ENCODE measurements at places on chromosomes 3 and 15.

DNA sequence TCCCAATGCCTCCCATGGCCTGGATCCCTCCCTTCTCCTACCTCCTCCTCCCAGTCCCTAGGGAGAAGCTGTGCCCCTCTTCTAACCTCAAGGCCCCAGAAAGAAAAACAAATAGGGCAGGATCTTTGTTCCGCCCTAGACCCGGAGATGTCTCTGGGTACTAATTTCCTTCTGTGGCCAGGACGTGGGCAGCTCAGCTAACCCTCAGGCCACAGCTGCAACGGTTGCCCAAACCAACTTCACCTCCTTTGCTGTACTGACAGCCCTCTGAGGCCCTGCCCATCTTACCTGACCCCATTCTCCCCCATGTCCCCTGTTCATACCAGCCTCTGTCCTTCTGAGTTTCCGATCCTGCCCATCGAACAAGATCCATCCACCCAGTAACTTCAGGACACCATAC, 70.7 kb downstream of the SRGAP3 start:
- DNase-seq, result no peak

- no peak for DNase-seq
These were observed 95.0 kb upstream of the MRPL3 start for GRCh38 chr3:131597816-131598215.

GRCh38 chr3:67215690-67216089, 217.6 kb downstream of the KBTBD8 start:
- no peak for DNase-seq

GRCh38 chr3:4841776-4842440, 137.3 kb upstream of the BHLHE40 start:
- no peak for DNase-seq

DNA sequence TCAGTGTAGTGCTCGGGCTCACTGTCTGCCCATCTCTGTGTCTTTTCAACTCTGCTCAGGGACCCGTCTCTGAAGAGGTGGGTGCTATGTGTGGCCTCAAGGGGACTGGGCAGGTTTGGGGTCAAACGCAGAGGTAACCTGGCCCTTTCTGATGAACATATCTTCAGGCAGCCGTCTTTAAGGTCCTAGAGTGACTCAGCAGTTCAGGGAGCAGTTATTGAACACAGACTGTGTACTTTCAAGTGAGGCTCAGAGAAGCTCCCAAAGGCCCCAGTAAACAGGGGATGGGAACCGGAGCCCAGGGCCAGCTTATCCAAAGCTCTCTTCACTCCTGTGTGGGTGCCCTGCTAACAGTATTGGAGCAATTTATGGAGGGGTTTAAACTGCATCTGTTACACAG, 73.1 kb downstream of the WDR76 start:
- no peak for DNase-seq

GRCh38 chr3:118059096-118059495, 975.5 kb downstream of the IGSF11 start:
- DNase-seq, result no peak

DNA sequence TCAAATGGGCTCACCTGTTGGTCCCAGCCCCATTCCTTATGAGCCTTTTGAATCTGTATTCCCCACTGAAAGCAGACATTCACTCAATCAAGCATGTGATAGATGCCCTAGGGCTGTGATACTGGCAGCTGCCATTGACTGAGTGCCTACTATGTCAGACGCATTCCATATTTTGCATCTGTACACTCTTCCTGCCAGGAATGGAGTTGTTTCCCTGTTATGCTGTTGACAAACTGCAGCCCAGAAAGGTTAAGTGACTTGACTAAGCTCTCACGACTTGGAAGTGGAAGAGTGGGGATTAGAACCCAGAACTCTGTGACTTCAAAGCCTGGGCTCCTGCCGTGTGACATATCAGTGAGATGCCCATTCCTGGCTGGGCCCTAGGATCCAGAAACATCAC, 211.4 kb downstream of the RPLP1 start:
- no peak for DNase-seq

GRCh38 chr3:162704238-162704637, 1207.6 kb downstream of the OTOL1 start:
- DNase-seq, result no peak

DNA sequence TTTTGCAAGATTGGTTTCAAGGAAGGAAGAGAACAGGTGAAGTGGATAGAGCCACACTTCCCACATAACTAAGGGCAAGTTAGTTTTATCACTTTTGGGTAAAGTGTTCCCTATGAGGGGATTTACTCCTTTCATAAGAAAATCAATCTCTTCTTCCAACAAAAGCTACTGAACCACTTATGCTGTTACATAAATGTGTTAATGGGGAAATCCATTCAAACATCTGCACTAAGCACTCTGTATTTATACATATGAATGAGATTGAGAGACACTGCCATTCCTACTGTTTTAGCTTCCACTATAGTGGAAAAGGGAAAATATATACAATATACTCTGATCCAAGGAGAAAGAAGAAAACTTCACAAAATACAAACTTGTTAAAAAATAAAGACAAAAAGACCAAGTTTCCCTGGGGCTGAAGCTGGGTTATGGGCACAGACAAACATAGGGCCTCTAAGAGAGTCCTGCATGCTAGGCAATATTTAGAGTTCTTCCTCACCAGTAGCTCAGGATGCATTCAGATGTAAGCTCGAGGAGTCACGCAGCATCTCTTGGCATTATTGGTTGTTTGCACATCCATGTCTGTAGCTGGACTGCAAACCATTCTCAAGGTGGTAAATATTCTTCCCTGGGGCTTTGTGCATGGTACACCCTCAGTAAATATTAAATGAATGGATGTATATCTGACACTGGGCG, 454.2 kb downstream of the FGF12 start:
- no peak for DNase-seq

GRCh38 chr3:146093896-146094295, 67.1 kb downstream of the PLOD2 start:
- DNase-seq, result no peak

- DNase-seq, result no peak
These were observed 451.3 kb downstream of the LPP start for GRCh38 chr3:188605231-188605630.

DNA sequence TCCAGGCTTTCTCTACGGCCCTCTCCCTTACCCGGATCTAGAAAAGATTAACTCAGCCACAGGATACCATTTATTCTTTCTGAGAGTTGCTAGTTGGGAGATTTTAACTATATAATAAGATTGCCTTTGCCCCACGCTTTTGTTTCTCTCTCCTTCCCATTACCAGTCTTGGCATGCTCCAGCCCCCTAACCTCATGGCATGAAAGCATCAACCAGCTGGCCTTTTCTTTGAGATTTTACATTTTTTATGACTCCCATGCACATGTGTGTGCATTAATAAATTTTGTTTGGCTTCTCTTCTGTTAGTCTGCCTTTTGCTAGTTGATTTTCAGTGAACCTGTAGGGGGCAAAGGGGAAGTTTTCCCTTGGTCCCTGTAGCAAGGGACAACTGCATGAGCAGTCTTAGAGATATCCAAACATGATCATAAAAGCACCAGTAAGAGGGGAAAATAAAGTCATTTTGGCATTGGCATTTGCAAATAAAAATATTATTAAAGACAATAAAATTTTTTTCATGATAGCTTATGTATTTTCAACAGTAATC, 73.6 kb downstream of the OXSM start:
- no peak for DNase-seq

DNA sequence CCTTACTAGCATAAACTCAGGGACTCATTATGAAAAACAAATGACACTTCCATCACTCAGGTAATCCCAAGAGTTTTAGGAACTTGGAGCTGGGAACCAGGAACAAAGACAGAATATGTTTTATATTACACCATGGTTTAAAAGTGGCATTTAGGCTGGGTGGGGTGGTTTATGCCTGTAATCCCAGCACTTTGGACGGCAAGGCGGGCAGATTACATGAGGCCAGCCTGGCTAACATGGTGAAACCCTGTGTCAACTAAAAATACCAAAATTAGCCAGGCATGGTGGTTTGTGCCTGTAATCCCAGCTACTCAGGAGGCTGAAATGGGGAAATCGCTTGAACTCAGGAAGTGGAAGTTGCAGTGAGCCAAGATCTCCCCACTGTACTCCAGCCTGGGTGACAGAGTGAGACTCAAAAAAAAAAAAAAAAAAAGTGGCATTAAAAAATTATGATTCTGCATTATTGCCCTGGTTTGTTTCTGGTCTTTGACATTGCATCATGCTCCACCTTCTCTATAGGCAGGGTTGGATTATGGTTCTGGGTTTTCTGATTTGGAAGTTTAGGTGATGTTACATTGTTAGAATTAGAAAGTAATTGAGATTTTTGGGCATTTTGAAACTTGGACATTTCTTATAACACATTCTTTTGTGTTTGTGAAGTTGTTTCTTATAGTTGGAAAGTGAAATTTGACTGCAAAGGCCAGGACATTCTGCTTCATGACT, 19.0 kb downstream of the SQOR start:
- no peak for DNase-seq

DNA sequence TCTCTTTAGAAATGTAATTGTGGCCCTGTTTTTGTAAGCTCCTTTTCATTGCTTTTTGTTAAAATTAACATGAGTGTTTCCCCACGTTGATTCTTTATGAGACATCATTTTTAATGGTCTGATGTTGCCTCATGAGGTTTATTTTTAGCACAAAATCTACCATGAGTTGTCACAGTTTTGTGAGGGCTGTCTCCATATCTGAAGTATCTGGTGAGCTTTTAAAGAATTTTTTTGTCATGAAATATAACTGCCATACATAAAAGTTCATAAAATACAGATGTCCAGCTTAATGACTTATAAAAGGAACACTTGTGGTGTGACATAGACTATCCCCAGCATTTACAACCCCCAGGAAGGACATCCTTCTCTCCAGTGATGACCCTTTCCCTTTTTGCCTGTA, 34.3 kb upstream of the CEMIP start:
- no peak for DNase-seq

GRCh38 chr15:55770261-55770660, 27.3 kb upstream of the PRTG start:
- no peak for DNase-seq

DNA sequence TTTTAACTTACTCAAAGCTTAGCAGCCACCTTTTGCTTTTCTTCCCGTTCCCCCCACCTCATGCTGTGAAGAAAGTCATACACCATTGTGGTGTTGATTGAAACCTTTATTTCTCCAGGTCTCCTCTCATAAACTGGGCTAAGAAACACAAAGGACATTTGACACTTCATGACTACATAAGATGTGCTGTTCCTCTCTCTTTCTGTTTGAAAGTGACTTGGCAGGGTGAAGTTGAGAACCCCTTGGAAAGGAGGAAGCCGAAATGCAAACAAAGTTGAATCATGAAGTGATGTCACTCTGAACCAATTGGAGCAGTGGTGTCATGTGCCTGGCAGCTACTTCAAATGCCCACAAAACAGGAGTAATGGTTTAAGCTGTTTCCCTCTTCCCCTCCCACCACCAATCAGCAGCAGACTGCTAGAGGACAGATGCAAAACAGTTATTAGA, 174.7 kb downstream of the IGF1R start:
- no peak for DNase-seq

DNA sequence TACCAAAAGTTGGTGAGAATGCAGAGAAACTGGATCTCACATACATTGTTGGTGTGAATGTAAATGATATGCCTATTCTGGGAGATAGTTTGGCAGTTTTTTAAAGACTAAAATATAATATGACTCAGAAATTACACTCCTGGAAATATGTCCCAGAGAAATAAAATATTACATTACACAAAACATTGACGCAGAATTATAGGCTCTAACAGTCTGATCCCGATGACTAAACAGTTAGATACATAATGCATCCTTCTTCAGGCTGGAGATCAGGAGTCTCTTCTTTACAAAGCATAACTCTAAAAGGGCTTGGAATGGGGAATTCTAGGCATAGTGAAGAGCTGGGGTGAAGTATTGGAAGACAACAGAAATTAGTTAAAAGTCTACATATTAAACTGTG, 586.2 kb upstream of the NECTIN3 start:
- no peak for DNase-seq

GRCh38 chr15:57873564-57874209, 167.2 kb downstream of the POLR2M start:
- no peak for DNase-seq

DNA sequence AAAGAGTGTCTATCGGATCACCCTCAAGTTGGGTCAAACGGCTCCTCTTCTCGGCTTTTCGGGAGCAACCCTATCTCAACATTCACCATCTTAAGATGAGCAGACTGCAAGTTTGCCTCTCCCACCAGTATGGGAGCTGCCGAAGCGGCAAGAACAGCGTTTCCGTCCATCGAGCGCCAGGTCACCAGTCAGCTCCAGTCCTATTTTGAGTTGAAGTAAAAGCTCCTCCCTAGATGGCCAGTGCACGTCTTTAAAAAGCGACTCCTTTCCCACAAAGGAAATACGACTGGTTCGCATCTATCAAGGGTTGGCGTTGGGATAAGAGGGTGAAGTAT, 369 bp upstream of the U2SURP start:
- peak; percentile 63 for DNase-seq

- no peak for DNase-seq
These were observed 17.9 kb downstream of the SERP1 start for GRCh38 chr3:150528354-150528797.

DNA sequence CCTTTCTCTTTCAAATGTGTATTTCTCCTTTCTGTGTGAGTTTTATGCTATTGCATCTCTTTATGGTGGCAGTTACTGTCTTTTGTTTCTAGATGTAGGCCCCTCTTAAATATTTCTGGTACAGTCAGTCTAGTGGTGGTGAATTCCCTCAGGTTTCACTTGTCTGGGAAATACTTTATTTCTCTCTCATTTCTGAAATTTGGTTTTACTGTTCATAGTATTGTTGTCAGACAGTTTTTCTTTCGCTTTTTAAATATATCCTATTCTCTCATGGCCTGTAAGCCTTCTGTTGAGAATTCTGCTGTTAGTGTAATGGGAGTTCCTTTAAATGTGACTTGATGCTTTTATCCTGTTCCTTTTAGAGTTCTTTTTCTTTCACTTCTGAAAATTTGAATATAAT, 874.0 kb downstream of the PLOD2 start:
- no peak for DNase-seq

- DNase-seq, result no peak
These were observed 148.6 kb upstream of the CDIN1 start for GRCh38 chr15:36430726-36431265.

GRCh38 chr3:49026536-49026935, 2.7 kb downstream of the IMPDH2 start:
- DNase-seq, result no peak

DNA sequence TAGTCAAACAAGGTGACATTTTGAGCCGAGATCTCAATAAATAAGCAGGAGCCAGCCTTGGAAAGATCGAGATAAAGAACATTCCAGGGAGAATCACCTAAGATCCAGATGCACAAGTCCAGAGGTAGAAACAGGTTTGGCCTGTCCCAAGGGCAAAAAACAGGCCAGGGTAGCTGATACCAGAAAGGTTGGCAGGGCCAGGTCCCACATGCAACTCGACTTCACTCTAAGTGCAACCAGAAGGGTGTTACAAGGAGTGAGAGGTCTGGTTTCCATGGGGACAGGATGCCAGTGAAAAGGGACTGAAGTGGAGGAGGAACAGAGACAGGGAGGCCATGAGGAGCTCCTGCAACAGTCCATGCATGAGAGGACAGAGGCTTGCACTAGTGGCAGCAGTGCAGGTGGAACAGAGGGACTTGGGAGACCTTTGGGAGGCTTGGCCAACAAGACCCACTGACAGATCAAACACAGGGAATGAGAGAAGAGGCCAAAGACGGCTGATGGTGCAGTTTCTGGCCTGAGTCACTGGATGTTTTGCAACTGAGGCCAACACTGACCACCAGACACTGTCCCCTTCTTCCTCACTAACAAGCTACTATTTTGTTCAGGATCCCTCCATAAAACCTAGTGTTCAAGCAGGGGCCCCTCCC, 5.2 kb downstream of the TPRA1 start:
- DNase-seq, result no peak

- DNase-seq, result peak; percentile 63
These were observed 35.1 kb upstream of the SPTBN5 start for GRCh38 chr15:41928637-41929620.

- no peak for DNase-seq
These were observed 42.1 kb downstream of the KLHDC8B start for GRCh38 chr3:49213541-49213943.
